Esophagus mucosa (tissue), 1 donor: ENCODE measurements at places on chromosomes 6 and 20. TPM values are rescaled to one million over a fixed set of nuclear protein-coding genes. Genes with fewer than 3 reads are reported as not detected.

Gene LTV1
- total RNA-seq: 14.4 TPM

DNA sequence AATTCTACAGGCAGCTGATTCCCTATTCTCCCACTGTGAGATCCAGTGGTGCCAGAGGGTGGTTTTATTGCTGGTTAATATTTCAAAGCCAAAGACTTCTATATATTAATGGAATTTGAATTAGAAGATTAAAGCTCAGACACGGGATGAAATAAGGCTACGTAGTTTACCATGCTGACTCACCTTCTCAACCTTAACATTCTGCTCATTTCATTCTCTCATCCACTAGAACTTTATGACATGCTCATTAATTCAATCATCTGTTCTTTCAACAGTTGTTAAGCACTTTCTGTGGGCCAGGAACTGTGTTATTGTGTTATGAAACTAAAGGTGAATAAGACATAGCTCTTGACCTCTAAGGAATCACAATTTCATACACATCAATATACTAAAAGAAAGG, 456.9 kb upstream of the MAP3K7 start:
- ATAC-seq: no peak

Gene SEMG1
- not detected for total RNA-seq

- no peak for ATAC-seq
These were observed 117.5 kb upstream of the SAMD5 start for GRCh38 chr6:147390909-147391536.

DNA sequence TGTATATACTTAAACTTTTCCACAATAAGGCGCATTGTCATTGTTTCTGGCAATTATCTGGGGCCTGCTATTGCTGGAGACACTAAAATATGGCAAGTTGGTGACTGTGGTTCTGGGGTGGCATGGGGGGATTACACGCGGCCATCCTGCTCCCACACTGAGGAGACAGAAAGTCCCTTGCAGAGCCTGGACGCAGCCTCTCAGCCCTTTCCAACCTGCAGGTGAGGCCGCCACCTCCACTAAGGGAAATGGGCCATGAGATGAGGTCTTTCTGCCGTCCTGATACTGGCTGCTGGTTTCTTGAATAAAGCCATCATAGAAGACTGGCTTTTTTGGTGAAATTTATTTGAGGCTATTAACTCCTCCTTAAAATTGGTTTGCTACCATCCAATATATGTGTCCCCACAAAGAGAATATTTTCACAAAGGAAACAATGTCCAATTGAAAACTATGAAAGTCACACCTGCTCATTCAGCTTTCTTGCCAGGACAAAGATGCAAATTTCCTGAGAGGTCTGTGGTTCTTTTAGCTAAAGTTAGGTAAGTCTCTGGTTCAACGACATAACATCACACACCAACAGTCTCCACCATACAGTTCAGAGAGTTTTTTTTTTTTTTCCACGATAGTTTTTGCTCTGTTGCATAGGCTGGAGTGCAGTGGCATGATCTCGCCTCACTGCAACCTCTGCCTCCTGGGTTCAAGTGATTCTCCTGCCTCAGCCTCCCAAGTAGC, 13.0 kb downstream of the TXNDC5 start:
- ATAC-seq: no peak

- no peak for ATAC-seq
These were observed 24.2 kb downstream of the MDGA1 start for GRCh38 chr6:37673436-37673835.

DNA sequence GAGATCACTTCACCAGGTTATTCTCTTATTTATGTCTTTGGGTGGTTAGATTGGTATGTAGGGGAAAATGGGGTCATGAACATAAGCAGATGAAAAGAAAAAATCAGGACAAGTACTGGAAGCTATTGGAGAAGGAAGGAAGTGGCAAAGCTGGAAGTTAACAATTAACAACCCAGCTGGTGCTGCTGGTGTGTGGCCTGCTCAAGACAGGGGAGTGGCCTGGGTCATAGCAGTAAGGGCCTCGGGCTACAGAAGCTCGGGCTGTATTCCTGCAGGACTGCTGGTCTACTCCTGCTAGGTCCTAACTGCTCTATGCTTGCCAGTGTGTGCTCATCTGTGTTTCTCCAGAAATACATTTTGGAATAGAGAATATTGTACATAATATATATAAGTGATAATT, 19.6 kb downstream of the MYLIP start:
- ATAC-seq: no peak

- ATAC-seq: no peak
These were observed 100.9 kb downstream of the QRSL1 start for GRCh38 chr6:106730264-106730663.

Gene PI16
- total RNA-seq: 0.20 TPM

Gene KHDC1L
- 0.32 TPM for total RNA-seq

DNA sequence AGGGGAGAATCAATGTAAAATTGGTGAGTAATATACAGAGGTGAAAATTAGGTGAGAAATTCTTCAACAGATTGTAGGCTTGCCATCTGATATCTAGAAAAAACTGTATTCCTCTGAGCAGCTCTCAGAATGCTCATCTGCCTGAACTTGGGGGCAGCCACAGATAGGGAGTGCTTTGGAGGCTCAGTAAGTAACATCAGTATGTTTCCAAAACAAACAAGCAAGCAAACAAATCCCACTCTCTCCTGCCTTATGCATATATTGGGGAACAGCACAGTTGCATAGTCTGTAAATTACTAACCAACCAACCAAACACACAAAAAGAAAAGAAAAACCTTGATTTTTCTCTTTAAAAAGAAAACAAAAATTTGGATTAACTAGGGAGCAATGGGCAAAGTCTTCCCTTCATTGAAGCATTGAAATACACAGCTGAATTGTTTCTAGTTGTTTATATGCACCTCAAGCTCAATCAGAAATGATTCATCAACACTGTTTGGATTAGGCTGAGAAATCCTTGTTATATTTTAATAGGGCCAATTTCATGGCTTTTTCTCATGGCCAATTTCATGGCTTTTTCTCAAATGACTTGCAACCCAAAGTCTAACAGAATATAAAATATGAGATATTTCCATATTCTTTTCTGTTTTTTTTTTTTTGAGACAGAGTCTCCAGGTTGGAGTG, 50.1 kb upstream of the DEK start:
- ATAC-seq: no peak

Gene ULBP2
- 5.2 TPM for total RNA-seq

GRCh38 chr20:34300256-34300806, 2.8 kb downstream of the AHCY start:
- ATAC-seq: no peak

GRCh38 chr6:142863981-142864380, 81.0 kb downstream of the HIVEP2 start:
- ATAC-seq: no peak

DNA sequence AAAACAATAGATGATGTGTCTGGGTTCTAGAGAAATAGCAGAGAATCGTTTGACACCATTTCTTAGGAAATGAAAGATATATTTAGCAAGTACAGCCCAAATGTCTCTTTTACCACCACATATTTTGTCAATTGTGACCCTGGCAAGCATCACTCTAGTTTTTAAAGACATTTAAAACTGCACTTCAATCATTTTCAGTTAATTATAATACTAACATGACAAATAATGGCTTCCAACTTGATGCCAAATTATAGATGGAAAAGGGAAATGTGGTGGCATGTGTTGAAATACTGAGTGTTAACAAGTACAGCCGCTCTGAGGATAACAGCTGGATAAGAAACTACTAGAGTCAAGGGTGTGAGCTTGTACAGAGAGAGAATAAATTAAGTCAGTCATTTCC, 648.9 kb downstream of the FRK start:
- no peak for ATAC-seq

DNA sequence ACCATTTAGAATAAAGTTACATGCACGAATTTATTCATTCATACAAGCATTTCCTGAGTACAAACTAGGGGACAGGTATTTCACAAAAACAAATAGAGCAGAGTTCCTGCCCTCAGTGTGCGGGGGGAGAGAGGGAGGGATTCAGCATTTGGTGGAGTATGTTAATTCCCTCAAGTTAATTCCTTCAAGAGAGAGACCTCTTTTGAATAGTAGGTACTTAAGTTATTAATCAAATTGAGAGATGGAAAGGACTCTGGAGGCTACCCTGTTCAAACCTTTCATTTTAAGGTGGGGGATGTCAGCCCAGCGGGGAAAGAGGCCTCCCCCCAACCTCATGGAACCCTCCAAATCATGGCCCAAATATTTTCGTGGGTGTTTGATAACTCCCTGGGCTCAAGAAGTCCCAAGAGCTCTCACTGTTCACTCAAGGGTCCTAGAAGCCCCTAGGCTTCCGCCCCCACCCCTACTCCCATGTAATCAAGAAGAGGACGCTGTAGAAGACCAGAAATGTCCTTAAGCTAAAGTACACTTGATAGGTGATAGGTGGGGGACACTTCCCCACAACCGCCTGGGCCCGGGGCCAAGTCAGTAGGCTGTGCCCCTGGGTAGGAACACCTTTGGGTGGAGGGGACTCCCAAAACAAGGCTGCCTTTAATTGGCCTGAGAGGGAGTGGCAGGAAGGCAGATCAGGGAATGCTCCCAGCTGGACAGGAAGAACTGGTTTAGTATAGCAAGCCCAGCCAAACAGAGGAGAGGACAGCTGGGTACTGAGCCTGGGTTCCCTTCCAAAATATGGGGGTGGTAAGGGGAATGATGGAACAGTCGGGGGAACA, 2.9 kb downstream of the SDC4 start:
- peak; percentile 58 for ATAC-seq

- ATAC-seq: no peak
These were observed 31.9 kb downstream of the HUS1B start for GRCh38 chr6:624979-625378.

- no peak for ATAC-seq
These were observed 106.9 kb downstream of the PAX1 start for GRCh38 chr20:21812379-21812778.

Gene SPATA2
- total RNA-seq: 4.1 TPM

DNA sequence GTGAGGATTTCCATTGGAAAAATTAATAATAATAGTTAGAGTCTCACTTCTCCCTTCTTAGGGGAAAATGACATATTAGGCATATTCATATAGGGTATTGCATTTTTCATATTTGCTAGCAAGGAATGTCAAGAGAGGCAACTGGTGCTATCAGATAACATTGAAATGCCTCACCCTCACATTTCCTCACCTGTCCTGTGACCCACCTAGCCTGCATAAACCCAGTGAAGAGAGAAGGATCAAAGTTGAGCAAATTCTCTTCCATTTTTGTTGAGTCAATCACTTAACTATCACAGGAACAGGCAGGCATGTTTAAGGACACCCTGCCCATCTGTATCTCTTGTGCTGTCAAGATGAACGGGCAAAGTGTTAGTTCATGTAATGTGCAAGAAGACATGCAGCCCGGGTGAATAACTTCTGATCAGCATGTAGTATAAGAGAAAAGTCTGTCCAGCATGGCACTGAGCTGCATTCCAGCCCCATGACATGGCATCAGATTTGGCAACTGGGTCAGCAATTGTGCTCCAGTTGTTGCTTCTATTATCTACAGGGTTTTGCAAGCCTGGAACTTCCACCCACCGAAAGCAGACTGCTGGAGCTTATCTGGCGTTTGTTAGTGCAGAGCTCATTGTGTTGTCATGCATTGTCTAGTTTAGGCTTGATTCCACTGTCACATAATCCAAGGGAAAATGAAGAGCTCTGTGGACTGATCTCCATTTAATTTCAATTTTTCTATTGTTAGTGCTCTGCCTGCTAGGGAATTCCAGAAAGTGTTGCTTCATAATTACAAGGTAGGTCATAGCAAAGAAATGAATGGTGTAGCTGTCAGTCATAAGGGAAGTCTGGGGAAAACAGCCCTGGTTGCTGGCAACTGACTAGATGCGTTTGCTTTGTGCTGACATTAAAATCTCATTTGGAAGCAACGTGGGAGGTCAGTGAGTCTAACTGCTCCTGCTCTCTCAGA, 138.4 kb upstream of the TNFAIP3 start:
- peak; percentile 77 for ATAC-seq

Gene PSORS1C1
- 0.20 TPM for total RNA-seq

Gene MTFR2
- 4.3 TPM for total RNA-seq

DNA sequence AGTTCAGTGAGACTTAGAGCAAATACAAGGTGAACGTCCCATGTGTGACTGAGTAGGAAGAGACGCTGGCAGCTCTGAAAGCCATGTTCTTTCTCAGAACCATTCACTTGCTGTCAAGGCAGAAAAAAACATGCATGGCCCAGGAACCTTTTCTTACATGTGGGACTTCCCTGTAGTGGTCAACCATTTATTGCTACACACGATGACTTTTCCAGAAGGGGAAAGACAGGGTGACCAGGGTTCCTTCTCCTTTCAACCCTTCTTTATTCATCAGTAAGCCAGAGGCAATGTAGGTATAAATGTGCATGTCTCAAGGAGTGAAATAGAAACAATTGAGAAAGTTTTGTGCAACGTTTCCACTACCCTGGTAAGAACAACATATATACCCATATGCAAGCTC, 189.0 kb downstream of the NFATC2 start:
- ATAC-seq: no peak

DNA sequence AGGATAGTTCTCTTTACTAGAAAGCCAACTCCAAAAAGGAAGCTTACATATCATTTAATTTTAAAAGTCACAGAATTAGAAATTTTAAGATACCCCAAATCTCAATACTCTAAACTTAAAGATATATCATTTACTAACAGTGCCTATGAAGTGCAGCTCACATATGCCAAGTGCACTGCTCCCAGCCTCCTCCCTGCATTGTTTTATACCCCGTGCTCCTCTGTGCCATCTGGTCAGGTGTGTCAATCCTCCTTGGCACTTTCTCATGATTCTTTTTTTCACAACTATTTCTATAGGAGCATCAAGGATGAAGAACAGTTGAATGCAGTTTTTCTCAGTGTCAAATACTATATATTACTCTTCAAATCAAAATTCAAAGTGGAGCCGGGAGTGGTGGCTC, 8.8 kb downstream of the MAP7 start:
- no peak for ATAC-seq

Gene CASP8AP2
- total RNA-seq: 6.1 TPM

GRCh38 chr6:40778196-40778595, 191.0 kb upstream of the LRFN2 start:
- ATAC-seq: peak; percentile 46

Gene IPCEF1
- 1.8 TPM for total RNA-seq

- ATAC-seq: peak; percentile 55
These were observed 747 bp upstream of the PTPRA start for GRCh38 chr20:2872459-2873009.

- no peak for ATAC-seq
These were observed 17.5 kb upstream of the PANK2 start for GRCh38 chr20:3871550-3872265.

Gene WFDC5
- 4.3 TPM for total RNA-seq

DNA sequence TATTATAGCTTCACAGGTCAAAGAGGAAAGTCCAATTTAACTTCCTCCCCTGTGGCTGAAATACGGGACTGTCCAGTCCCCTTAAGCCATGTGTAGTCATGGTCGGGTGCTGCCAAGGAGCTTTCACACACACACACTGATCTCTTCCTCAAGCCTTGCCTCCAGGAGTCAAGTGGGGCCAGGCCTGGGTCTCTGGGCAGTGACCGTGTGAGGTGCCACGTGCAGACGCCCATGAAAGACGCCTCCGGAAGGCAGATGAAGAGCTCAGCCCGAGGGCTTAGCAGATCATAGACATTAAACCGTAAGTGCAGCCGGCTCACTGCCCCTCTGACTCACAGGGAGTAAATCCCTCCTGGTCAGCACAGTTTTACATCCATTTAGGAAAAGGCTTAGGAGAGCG, 4.2 kb downstream of the GABRR2 start:
- ATAC-seq: peak; percentile 67

- no peak for ATAC-seq
These were observed 160.0 kb downstream of the TBXT start for GRCh38 chr6:166007349-166008263.
